ENCODE measurements at places on chromosomes 6 and 20.

DNA sequence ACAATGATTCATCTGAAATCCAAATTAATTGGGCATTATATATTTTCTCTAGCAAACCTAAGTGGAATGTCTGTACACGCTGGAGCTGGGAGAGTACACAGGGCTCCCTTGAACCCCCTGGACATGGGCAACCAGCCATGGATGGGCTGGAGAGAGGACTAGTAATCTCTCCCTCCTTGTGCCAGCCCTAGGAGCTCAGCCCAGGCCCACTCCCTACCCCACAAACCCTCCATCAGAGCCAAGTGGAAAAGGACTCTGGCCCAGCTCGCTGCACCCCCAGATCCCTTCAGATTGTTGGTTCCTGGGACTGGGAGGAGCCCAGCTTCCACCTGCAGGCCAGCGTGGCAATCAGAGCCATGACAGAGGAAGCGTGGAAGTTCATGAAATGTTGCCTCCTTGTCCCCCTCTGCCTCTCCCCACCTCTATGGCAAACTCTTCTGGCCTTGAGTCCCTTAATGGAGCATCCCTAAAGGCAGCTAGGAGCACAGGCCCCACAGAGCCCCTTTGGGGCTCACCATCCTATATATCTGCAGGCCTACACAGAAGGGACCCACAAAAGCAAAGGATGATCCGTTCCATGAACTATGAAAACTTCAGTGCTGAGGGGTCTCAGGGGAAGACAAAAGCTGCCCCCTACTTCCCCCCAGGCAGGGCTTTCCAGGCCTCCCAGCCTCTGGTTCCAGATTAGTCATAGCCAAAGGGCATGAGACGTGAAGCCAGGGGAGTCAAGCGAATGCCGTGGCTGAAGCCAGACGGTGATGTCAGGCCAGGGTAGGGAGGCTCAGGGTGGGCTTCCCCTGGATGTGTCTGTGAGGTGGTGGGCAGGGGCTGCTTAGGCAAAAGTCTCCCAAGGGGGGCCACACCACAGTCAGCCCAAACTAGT is 126.4 kb upstream of the MAFB start:
- no peaks in the 10 kb centered on the region for H3K4me1 ChIP-seq
- DNase-seq, result no peak
- no peak overlapping the region for H3K4me3 ChIP-seq
- H3K36me3 ChIP-seq, result no peaks in the 10 kb centered on the region
- H3K27ac ChIP-seq, result no peak overlapping the region

- DNase-seq, result no peak
- H3K4me3 ChIP-seq, result no peak overlapping the region
- no peaks in the 10 kb centered on the region for H3K27me3 ChIP-seq
- H3K27ac ChIP-seq, result no peak overlapping the region
- H3K4me1 ChIP-seq, result no peaks in the 10 kb centered on the region
Observed at GRCh38 chr6:130895516-130895915, 68.3 kb downstream of the SMLR1 start.

- H3K4me3 ChIP-seq, result no peak overlapping the region
- no peak overlapping the region for H3K27ac ChIP-seq
- H3K27me3 ChIP-seq, result no peaks in the 10 kb centered on the region
- no peak for DNase-seq
Observed at GRCh38 chr20:19257865-19258264, 45.4 kb downstream of the SLC24A3 start.

DNA sequence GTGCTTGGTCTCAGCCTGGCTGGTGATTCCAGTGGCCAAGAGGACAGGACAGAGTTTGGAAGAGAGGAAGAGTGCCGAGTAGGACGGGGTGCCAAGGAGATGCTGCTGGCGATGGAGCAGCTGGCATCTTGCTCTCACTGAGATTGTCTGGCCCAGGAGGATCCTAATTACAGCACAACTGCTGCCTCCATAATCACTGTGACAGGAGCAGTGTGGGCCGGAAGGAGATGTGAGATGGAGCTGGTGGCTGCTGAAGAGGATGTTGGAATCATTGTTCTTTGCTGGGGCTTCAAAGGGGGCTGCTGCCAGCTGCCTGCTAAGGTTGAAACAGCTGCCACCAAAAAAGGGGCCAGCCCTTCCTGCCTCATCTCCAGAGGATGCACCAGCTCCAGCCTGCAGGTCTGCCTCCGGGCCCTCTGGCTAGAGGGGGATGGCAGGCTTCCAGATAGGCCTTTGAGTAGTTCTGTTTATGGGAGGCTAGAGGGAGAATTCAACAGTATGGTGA is 214.4 kb downstream of the RNF144B start:
- H3K27me3 ChIP-seq, result peaks cover 51% of the 10 kb centered on the region
- no peaks in the 10 kb centered on the region for H3K4me1 ChIP-seq
- H3K4me3 ChIP-seq, result no peak overlapping the region
- H3K27ac ChIP-seq, result no peak overlapping the region
- no peaks in the 10 kb centered on the region for H3K36me3 ChIP-seq
- no peak for DNase-seq

GRCh38 chr20:20802328-20802727 is 89.9 kb upstream of the RALGAPA2 start:
- no peaks in the 10 kb centered on the region for H3K36me3 ChIP-seq
- H3K4me1 ChIP-seq, result no peaks in the 10 kb centered on the region
- DNase-seq, result no peak
- no peak overlapping the region for H3K4me3 ChIP-seq

DNA sequence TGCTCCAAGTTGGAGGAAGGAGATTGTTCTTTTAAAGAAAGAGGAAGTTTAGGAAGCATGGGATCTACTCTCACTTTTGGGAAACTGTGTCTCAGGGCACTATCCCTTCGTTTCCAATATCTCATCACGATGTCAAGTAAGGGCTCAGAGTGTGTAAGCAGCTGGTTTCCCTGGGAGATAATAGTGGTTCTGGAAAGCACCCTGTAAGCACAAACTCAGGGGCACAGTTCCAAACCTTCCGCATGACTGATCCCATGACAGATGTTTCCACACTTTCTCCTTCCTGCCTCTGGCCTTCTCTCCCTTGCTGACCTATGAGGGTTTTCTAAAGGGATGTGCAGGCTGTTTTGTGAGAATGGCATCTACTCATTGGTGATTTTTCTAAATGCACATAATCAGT is 33.9 kb downstream of the ADTRP start:
- H3K36me3 ChIP-seq, result peaks cover 5% of the 10 kb centered on the region
- DNase-seq, result no peak
- H3K4me3 ChIP-seq, result no peak overlapping the region
- no peaks in the 10 kb centered on the region for H3K27me3 ChIP-seq
- no peak overlapping the region for H3K27ac ChIP-seq
- H3K4me1 ChIP-seq, result peaks cover 35% of the 10 kb centered on the region

DNA sequence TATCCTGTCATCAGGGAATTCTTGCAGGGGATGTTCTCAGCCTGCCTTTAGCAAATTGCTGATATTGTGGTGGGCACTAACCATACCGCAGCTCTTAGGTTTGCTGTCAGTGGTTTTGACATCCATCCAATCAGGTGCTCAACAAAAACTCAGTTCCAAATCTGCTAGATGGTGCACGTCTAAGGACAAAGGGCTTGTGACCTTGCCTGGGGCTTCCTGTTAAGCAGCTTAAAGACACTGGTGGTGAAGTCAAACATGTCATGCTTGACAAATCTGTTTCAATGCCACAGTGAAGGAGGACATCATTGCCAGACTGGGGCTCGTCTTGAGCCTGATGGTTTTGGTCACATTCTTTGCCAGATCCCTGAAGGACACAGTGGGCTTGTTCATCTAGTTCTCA is 179.8 kb upstream of the NOX3 start:
- no peak overlapping the region for H3K4me3 ChIP-seq
- H3K27ac ChIP-seq, result no peak overlapping the region
- peaks cover 1% of the 10 kb centered on the region for H3K36me3 ChIP-seq

GRCh38 chr6:161189891-161190290 is 84.0 kb downstream of the AGPAT4 start:
- DNase-seq, result no peak
- no peaks in the 10 kb centered on the region for H3K27me3 ChIP-seq
- no peak overlapping the region for H3K27ac ChIP-seq
- peaks cover 10% of the 10 kb centered on the region for H3K4me1 ChIP-seq
- peaks cover 12% of the 10 kb centered on the region for H3K36me3 ChIP-seq

GRCh38 chr6:100432136-100432535 is 32.6 kb downstream of the SIM1 start:
- no peak overlapping the region for H3K4me3 ChIP-seq
- H3K36me3 ChIP-seq, result no peaks in the 10 kb centered on the region
- H3K4me1 ChIP-seq, result no peaks in the 10 kb centered on the region
- DNase-seq, result no peak

DNA sequence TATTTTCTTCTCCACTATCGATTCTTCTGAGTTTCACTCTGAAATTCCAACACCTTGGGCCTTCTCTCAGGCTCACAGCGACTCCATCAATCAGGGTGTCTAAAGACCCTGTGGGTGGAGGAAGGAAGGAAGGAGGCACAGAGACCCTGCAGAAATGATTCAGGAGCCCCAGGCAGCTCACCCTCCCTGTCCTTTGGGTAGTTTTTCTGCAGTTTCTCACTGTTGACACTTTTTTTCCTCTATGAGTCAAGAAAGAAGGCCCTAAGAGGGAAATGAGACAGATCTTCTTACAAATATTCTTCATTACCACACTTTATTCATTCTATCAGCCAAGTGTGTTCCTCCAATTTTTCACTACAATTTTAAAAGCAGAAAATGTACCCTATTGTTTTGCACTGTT is 34.2 kb upstream of the TBXT start:
- H3K27ac ChIP-seq, result no peak overlapping the region
- peaks cover 17% of the 10 kb centered on the region for H3K27me3 ChIP-seq
- H3K36me3 ChIP-seq, result no peaks in the 10 kb centered on the region

DNA sequence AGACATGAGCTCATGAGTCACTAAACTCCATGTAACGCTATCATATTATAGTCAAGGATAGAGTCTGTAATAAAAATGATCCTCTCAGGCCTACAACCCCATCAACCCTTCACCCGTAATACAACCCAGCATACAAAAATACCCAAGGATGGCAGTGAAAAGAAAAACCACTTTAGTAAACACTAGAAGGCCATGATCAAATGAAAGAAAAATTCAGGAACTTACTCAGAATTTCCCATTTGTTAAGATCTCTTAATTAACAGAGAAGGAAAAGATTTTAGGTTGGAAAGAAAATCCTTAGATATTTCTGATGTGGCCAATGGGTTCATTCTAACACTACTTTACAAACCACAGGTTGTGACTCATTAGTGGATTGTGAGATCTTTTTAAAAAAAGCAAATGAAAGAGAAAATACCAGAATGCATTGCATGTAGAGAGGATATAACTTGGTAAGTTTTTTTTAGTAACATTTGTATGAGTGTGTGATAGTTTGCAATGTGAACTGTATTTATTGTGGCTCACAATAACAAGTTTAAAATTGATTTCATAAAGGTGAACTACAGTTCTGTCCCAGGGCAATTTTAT is 8.0 kb upstream of the UBE2J1 start:
- H3K36me3 ChIP-seq, result no peaks in the 10 kb centered on the region
- no peak for DNase-seq
- peak overlapping the region; percentile 16 for H3K27ac ChIP-seq
- H3K4me3 ChIP-seq, result peak overlapping the region; percentile 59
- no peaks in the 10 kb centered on the region for H3K27me3 ChIP-seq
- H3K4me1 ChIP-seq, result peaks cover 57% of the 10 kb centered on the region

DNA sequence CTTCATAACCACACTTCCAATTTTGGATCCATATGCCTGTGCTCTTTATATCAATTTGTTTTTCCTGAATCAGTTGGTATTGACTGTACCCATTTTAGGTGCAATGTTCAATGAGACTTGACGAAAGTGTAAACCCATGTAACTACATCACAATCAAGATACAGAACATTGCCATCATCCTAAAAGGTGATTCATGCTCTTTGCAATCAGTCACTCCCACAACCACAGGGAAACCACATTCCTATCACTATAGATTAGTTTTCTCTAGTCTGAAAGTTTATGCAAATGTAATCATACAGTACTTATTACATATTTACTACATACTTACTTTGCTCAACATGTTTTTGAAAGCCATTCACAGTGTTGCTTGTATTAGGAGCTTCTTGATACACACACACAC is 167.4 kb downstream of the ADGRG6 start:
- DNase-seq, result no peak
- H3K4me1 ChIP-seq, result no peaks in the 10 kb centered on the region
- no peaks in the 10 kb centered on the region for H3K27me3 ChIP-seq
- H3K4me3 ChIP-seq, result no peak overlapping the region

- H3K27ac ChIP-seq, result no peak overlapping the region
- DNase-seq, result no peak
- peaks cover 40% of the 10 kb centered on the region for H3K4me1 ChIP-seq
- peak overlapping the region; percentile 34 for H3K4me3 ChIP-seq
Observed at GRCh38 chr6:41375598-41376151, 40.3 kb downstream of the NCR2 start.

DNA sequence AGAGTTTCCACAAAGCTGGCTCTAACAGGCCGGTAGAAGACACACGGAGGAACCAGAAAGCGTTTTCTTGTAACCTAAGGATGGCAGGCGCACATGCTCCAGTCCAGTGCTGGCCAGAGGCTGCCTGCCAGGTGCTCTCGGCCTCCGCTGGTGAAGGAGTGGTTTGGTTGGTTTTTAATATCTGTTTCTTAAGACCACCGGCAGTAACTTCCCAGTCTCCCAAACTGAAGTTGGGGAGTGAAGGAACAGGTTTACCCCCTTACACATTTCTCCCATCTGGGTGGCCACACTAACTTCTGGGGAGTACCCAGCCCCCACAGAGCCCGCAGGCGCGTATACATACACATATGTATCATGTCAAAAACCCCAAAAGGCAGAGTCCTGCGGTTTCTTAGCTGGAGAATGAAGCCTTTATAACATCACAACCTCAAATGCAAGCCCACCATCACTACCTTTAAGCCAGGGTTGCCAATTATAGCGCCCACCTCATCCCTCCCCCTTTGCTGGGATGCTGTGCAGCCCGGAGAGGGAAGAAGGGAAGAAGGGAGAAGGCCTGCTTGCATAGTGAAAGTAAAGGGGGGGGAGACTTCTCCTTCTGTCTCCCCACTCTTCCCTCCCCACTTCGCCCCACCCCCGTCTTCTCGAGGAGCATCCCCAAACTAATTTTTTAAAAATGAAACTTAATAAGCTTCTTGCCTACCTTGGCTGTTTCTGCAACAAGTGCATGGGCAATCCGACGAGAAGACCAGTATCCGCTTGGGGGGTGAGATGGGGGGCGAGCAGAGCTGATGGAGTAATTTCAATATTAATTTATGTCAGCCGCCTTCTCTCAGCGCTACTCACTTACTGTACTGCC is 1.0 kb downstream of the TRERF1 start:
- peak; percentile 71 for DNase-seq
- peaks cover 64% of the 10 kb centered on the region for H3K4me1 ChIP-seq
- H3K27me3 ChIP-seq, result peaks cover 11% of the 10 kb centered on the region

GRCh38 chr6:88262332-88262731 is 96.2 kb upstream of the CNR1 start:
- H3K4me1 ChIP-seq, result no peaks in the 10 kb centered on the region
- H3K27me3 ChIP-seq, result peaks cover 6% of the 10 kb centered on the region
- no peaks in the 10 kb centered on the region for H3K36me3 ChIP-seq
- no peak for DNase-seq
- H3K27ac ChIP-seq, result no peak overlapping the region

DNA sequence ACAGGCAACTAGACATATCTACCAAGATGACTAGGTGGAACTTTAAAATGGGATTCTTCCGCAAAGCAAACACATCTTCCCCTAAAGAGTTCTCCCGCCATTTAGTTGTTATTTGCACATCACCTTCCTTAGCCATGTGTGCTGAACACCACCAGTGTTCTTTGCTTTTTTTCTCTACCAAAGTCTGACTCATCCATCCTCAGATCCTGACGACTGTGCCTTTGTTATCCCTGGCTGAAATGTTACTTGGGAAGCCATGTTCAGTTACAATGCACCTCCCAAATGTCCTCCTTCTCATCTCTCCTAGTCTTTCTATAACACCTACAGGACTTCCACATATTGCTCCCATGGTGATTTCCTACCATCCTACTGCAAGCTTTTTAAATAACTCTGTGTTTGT is 593.5 kb upstream of the ARID1B start:
- H3K27ac ChIP-seq, result no peak overlapping the region
- peaks cover 10% of the 10 kb centered on the region for H3K27me3 ChIP-seq
- no peak overlapping the region for H3K4me3 ChIP-seq

All from activated T-cell treated with anti-CD3 and anti-CD28 coated beads, Interleukin-2, amount 50 U/mL, for 72 hours (primary cell).